GM03348 (cell line): ENCODE measurements at places on chromosomes 11 and 22.

DNA sequence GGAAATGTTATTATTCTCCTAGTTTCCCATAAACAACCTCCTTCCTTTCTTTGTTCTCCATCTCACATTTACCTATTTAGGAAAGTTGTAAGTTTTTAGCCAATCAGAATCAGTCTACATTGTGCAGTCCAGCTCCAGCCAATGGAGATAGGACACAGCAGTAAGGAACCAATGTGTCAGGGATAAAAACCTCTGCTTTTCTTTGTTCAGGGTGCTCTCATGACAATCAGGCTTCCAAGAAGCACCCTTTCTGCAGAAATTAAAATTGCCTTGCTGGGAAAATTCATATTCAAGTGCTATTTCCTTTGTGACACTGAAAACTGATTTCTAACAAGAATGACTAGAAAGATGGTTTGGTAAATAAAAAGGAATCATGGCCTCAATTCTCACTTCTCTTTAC lies 14.6 kb downstream of the SCGB2A1 start:
- DNase-seq, result no peak

DNA sequence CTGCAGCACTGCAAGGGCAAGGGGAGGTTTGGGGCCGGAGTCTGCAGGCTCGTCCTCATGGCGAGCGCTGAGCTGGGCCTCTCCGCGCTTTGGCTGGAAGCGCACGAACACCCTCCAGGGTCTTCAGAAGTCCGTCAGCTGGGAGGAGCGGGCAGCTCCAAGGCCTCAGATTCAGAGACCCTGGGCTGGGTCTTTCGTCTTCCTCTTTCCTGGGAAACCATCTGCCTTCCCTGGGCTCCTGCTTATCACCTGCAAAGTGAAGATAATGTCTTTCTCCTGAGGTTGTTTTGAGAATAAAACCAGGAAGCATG lies 525.6 kb downstream of the BRD1 start:
- DNase-seq, result no peak

GRCh38 chr11:17719028-17719937 lies at the start of gene MYOD1:
MYOD1 (plus strand) TSS chr11:17719571; CDS start chr11:17719783, 212 bp downstream.
- no peak for DNase-seq

- peak; percentile 23 for DNase-seq
These were observed 11.7 kb upstream of the MPEG1 start for GRCh38 chr11:59224351-59224928.

DNA sequence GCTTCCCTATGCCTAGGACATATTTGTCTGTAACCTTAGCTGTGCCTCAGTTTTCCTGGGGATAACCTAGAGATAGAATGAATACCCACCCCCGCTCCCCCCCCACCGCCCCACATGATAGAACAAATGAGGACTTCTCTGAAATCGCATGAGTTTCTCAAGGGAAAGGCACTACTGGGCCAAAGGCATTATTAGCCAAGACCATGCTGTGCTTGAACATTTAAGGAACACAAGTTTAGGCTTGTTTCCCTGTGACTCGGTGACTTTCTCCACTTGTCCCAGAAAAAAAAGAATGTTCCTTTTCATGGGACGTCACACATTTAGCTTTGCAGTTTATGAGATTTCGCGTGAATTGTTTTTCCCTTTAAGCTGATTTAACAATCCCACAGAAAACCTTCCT lies 51.4 kb upstream of the CRTAM start:
- DNase-seq, result no peak

DNA sequence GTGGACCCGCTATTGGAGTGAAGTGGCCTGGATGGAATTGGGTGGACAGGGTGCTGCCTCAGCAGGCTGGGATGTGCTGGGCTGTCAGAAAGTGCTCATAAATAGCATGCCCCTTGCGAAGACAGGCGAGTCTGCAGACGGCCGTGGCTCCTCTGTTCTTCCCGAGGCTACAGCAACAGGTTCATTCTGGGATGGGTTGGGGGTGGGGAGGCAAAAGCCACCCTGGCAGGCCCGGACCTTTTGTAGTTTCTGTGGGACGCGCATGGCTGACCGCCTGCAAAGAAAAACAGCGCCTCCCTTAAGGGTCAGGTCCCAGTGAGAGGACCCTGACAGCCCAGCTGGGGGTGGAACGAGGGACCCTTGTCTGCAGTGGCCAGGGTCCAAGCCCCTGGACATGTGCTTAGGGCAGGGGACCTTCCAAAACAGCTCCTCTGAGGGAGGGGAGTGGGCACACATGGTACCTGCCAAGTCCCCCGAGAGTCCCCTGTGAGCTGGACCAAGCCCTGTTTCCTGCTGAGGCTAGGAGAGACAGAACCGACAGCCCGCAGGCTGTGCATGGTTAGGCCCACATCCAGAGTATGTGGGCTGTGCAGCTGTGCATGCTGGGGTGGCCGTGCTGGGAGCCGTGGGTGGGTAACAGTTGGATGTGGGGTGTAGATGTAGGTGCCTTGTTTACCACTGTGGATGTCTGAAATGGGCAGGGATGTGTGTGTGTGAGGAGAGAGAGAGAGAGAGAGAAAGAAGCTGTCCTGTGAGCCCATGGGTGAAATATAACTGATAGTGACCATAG lies at the start of gene CRYBB3:
Gene CRYBB3 (plus strand): TSS at position 128 of the 790 bp plus-strand sequence. CDS start 1,539 bp downstream, outside the sequence.
- DNase-seq, result no peak

- DNase-seq, result peak; percentile 70
These were observed 6.4 kb upstream of the UBASH3B start for GRCh38 chr11:122649116-122649515.

- DNase-seq, result no peak
These were observed 21.5 kb downstream of the TNRC6B start for GRCh38 chr22:40199223-40199622.

- DNase-seq, result no peak
These were observed 393.4 kb downstream of the MIAT start for GRCh38 chr22:27050771-27051170.

- DNase-seq, result no peak
These were observed 97.1 kb downstream of the CWC15 start for GRCh38 chr11:94876222-94876621.

DNA sequence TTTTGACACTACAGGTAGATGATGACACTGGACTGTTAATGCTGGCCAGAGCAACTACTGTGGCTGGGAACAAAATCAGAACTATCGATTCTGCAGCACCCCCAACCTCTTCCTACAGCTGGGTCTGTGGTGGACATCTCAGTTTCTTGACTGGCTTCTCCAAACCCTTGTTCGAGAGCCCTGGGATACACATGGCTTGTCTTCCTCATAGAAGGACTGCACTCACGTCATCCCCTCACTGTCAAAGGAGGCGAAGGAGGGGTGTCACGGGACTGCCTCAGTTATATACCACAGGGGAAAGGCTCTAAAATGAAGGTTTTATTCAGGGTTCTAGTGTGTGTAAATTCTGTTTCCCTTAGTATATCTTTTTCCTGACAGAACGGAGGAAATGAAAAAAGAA lies 44.9 kb downstream of the PITPNB start:
- DNase-seq, result no peak

- DNase-seq, result peak; percentile 6
These were observed 440.3 kb downstream of the ETS1 start for GRCh38 chr11:128146926-128147605.

DNA sequence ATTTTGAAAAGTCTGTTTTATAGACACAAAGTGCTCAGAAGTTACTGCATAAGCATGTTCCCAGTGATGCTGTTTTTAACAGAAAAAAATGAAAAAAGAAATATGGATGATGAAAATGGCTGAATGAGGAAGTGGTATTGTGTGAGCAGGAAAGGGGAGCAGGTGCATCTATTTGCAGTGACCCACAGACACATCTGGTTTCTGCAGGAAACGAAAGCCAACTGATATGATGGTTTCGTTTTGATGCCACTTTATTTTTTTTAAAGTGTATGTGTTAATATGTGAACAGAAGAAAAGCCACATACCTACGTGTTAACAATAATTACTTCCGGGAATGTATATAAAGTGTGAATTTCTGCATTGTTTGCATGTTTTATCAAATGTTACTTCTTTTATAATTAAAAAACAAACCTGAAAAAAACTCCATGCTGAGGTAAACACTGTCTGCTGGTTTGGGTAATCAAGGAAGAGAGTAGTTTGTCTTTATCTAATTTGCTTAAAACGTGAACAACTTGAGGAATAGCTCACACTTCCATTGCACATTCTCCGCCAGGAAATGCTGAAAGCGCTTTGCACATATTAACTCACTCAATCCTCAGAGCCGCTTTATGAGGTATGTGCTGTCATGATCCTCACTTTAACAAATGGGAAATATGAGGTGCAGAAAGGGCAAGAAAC lies 1335.9 kb downstream of the TBC1D22A start:
- no peak for DNase-seq

DNA sequence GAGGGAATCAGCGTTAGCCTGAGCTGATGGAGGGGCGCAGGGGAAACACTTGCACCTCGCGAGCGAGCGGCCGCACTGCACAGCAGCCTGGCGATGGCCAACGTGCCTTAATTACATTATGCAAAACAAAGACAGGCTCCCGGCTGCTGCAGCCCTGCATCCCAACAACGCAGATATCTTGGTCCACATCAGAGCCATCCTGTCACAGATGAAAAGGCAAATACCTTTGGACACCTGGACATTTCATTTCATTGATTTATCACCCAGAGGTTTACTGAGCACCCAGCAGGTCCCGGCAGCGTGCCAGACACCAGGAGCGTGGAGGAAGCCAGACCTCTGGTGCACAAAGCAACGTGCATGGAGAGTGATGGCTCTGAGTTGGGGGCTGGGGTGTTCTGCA lies 843.0 kb downstream of the TBC1D22A start:
- DNase-seq, result no peak

DNA sequence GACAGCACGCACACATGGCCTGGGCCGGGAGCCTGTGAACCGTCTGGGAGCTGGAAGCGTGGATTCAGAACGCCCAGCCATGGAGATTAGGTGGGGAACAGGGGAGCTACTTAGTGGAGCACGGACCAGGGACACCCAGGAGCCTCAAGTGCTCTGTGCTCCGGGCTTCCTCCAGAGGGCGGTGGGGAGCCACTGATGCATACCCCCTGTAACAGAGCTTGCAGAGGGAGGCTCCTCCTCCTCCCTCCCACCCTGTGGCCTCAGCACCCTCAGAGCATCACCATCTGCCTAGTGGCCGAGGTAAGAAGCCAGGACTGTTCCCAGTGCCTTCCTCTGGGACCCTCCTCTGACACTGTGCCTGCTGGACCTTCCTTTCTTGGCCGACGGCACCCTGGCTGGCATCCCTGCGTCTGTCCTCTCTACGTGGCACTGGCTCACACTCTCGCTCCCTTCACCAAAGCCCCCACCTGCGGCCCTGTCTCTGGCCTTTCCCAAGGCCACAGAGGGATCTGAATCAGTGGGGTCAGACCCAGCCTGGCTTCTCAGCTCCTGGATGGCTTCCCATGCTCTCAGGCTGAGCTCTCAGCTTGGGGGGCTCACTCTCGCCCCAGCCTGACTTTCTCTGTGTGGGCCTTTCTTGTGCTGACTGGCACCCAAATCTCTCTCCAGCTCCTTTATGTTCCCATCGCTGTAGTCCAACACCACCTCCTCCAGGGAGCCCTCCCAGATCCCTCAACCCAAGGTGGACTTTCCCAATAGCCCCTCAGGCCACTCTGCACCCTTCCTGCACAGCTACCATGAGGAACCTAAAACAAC lies 780.9 kb downstream of the BRD1 start:
- no peak for DNase-seq

GRCh38 chr11:73999581-74000306 lies 9.1 kb downstream of the UCP3 start:
- no peak for DNase-seq

DNA sequence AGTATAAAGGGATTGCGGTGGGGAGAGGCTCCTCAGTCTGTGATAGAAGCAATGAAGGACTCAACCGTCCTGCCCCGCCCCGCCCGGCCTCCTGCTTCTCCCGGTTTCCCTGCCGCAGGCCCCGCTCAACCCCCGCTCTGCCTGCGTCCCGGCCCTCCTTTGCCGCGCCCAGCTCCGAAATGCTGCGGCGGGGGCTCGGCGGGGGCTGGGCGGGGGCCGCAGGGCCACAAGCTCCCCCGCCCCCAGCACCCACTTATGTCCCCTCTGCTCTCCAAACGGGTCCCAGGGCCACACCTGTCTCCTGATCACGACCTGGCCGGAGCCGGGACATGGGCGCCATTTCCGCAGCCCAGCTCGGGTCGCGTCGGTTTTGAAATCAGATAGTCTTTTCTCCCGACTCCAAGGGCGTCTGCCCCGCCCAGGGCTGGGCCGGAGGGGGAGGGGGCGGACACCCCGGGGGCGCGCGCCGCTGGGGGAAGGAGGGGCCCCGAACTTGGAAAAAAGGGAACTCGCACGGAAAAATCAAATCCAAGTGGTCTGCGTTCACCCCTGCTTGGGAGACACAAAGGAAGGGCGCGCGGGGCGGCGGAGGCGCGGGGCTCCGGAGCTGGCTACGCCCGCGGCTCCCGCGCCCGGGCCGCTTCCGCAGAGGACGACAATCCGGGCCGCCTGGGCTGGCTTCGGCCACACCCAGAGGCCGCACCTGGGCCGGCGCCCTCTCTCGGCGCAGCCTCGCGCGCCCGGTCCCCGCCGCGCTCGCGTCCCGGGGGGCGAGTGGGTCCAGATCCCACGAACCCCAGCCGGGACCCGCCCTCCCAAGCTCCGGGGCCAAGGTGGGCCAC lies 70.6 kb upstream of the EP300 start:
- peak; percentile 82 for DNase-seq

- no peak for DNase-seq
These were observed 50.3 kb upstream of the THY1 start for GRCh38 chr11:119473226-119473625.
